ENCODE measurements at places on chromosomes 2 and 18.
A peak's percentile ranks its signal among the peaks of the same experiment; 100 is the strongest.

DNA sequence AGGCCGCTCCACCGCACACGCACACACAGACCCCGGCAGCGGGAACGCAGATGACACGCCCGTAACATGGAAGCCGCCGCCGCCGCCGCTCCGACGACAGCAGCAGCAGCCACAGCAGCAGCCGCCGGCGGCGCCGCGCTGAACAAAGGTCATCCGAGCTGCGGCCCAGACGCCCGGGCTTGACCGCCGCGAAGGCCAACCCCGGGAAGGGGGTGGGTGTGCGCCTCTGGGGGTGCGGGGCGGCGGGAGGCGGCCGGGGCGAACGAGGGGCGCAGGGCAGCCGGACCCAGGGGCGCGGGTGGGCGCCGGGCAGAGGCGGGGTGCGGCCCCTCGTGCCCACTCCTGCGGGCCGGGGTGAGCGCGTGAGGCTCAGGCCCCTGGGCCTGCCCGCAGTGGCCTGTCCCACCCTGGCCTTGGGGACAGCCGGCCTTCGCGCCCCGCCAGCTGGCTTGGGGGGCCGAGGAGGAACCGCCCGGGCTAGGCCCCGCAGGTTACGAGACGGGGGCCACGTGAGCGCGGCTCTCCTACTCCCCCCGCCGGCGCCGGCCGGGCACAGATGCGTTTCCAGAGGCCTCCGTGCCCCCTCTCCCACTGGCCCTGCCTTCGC is 1.0 kb upstream of the ZNF532 start:
- DNase-seq = peak; percentile 39

GRCh38 chr2:77604953-77605929 is 83.1 kb upstream of the LRRTM4 start:
- no peak for DNase-seq

- DNase-seq = peak; percentile 57
Observed at GRCh38 chr2:69639266-69639665, 4.3 kb downstream of the AAK1 start.

DNA sequence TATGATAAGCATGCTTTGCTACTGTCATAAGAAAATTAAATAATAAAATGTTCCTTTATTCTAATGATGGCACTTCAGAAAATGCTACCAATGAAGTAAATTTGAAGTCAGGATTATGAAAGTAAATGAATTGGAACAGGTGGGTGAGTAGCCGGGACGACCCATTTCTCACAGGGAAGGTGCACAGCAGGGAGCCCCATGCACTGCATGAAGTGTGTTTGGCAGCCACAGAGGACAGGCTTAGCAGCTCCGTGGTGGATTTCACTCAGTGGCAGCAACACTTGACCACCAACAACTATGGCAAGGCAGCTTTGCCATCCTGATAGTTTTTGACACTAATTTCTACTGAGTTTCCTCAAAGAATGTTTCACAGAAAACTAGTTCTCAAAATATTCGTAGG is 146.3 kb downstream of the ATL2 start:
- DNase-seq = no peak

DNA sequence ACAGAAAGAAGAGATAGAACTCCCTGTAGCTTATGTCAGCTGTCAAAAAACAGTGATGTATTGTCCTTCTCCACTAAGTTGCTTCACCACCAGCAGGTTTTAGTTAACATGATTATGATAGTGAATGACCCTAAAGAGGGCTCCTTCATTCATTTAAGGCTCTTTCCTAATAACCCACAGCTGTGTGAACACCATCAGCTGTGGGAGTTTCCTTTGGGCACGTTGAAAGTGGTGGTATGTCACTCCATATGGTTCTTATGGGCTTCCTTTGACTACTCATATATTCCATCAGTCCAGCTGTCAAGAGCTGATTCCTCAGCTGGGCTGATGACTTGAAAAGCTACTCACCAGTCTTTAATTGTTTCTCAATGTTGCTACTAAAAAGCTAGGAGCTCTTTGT is 210.3 kb downstream of the UBE2E3 start:
- DNase-seq = peak; percentile 87

All from fibroblast of upper back skin (primary cell).